ENCODE measurements at places on chromosomes 2 and 18.

DNA sequence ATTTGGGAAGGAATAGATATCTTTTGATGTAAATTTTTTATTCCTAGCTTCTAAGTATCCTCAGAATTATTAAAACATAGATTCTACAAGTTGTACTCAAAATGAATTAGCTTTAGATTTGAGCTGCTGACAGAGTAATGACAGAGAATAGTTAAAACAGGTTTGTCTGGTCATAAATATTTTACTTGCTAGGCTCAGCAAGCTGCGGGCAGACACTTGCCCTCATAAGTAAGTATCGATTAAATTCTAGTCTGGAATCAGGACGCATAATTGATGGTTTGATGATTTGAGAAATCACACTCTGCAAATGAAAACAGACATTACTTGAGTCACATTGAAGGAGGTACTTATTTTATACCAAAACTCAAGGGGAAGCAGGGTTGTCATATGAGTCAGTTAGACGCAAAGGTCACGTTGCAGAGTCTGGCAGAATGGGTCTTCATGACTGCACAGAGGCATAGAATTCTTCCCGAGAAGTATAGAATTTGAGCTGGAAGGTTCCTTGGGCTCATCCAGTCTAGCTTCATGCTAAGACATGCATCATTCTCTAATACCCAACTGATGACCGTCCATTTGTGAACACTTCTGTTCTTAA lies 27.5 kb downstream of the ARL4C start:
- DNase-seq, result no peak

- peak; percentile 94 for DNase-seq
Observed at GRCh38 chr2:223041527-223042109, 10.4 kb upstream of the KCNE4 start.

- DNase-seq, result no peak
Observed at GRCh38 chr2:13009027-13009642, 292.4 kb downstream of the TRIB2 start.

- DNase-seq, result no peak
Observed at GRCh38 chr2:180048251-180048650, 41.2 kb upstream of the CWC22 start.

GRCh38 chr18:63074981-63075404 lies 244.6 kb downstream of the BCL2 start:
- DNase-seq, result peak; percentile 99

DNA sequence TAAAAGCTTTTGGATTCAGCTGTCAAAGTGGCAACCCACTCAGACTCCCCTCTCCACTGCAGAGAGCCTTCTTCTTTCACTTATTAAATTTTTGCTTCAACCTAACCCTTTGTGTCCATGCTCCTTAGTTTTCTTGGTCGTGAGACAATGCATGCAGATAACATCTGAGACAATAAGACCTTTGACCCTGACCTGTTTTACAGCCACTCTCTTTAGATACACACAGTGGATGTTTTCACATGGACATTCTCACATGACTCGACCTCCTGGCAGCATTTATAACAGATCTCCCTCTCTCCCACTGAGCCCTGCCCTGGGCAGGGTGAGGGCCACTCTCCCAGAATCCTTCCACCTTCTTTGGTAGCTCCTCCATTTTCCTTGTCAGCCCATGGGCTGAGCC lies 30.4 kb upstream of the IL36G start:
- DNase-seq, result peak; percentile 75
